ENCODE measurements at places on chromosomes 5 and 9.

- DNase-seq = no peak
Observed at GRCh38 chr9:30075022-30075421, 2309.4 kb upstream of the ACO1 start.

DNA sequence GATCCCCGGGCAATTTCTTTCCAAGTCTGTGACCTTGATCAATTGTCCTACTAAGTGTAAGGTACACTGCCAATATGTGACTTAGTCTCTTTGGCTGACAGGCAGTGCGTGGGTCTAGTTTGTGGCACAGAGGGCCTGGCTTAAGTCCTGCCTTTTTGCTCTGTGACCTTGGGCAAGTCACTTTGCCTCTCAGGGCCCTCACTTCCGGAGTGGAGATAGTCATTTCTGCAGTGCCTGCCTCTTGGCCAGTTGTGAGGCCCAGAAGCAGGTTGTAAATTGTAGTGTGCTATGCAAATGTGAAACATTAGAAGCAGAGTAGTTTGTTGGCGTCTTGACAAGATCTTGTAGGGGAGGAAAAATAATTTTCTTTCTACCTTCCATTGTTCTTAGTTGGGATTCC lies 39.0 kb downstream of the KIF4B start:
- DNase-seq = no peak

GRCh38 chr9:133715295-133715865 lies 22.8 kb downstream of the SARDH start:
- DNase-seq = no peak

DNA sequence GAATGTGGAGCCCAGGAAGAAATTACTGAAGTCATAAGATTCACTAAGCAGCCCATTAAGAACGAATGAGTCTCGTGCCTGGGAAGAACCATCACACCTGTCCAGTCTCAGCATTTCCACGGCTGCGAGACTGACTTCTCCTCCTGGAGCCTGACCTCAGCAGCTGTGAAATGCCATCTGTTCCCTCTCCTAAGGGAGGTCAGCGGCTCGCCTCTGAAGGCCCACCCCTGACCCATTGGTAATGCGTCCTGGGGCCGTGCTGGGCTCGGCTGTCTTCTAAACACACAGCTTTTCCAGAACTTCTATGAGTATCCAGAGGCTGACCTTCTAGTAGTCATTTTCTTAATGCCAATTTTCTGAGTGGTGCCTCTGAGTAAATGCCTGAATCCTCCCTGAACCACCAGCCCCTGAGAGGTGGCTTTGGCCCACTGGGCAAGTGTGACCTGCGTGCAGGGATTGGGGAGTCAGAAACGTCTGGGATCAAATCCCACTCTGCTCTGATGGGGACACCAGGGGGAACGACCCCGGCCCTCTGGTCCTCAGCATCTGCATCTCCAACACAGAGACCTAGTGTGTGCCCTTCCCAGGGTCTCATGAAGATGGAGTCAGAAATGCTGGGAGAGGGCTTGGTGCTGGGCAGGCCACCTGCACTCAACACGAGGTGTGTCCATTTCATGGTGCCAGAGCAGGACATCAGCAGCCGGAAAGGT lies 5.7 kb downstream of the SLC6A3 start:
- no peak for DNase-seq

DNA sequence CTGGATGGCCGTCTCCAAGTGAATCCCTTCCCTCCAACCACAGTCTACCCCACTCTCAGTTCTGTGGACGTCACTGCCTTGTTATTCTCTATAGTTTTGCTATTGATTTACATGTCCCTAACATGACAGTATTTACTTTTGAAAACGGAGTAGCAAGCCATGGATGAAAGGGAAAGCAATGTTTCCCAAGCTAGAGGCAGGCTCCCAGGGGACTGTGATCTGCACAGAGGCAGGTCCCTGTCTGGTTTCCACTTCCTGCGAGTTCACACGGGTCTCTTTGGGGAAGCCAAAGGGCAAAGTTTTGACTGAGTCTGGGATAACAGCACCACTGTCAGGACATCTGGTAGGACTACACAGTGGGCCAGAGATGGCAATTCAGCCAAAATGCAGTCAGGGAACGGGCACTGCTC lies 12.7 kb downstream of the C9orf153 start:
- DNase-seq = no peak

DNA sequence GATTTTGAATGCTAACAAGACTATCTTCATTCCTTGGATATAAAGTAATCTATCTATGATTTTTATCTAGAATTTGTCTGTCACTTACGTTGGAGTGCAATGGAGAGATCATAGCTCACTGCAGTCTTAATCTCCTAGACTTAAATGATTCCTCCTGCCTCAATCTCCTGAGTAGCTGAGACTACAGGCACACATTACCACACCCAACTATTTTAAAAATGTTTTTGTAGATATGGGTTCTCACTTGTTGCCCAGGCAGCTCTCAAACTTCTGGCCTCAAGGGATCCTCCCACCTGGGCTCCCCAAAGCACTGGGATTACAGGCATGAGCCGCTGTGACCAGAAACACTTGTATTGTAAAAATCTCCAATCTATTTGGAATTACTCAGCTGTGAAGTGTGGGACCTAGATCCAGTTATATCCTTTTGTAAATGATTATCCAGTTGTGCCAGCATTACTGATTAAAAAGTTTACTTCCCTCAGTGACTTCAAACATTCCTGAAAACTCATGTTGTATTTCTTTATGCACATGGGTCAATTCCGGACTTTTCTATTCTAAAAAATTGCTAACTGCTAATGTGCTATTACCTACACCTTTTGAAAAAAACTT lies 1793.8 kb upstream of the WWC1 start:
- no peak for DNase-seq

DNA sequence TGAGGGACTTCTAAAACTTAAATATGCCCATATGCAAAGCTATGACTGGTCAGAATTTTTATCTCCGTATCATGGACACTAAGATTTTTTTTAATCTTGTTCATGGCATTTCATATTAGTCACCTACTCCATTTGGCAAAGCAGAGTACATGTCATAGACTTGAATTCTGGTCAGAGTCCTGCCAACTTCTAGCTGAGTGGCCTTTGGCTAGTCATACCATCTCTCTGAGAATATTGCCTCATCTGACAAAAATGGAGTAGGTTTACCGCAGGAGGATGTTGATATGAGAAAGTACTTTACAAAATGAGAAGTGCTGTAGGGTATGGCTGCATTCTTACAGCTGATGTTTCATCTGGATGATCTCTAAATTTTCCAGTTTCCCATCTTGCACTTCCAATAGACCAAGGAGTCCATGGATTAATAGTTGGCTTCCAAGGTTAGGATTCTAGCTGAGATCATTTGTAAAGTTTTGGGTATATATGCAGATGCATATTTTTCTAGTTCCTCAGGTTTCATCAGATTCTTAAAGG lies 150.8 kb upstream of the NR3C1 start:
- DNase-seq = peak; percentile 96

GRCh38 chr5:178331491-178331996 lies 98.9 kb upstream of the PHYKPL start:
- no peak for DNase-seq
